ENCODE measurements at places on chromosomes 11 and 22.

DNA sequence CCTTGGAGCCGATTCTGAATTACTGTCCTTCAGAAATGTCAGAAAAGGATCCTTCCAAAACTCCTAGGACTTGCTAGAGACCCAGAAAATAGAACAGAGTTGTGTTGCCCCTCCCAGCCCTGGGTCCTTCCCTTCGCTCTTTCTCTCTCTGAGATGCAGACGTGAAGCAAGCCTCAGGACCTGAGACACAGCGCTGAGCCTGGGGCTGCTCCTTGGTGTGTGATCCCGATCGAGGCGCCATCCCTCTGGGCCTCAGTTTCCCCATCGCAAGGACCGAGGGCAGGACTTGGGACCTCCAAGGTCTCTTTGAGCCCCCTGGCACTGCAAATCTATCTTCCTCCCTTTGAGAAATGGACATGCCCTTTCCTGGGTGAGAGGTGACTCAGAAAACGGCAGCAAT, 533.5 kb downstream of the TBC1D22A start:
- no peak for DNase-seq

- no peak for DNase-seq
These were observed 852.3 kb upstream of the CHORDC1 start for GRCh38 chr11:91075032-91075695.

- DNase-seq: no peak
These were observed 54.2 kb downstream of the TEAD1 start for GRCh38 chr11:12728417-12728816.

- DNase-seq: peak; percentile 22
These were observed 4.7 kb upstream of the FAM111B start for GRCh38 chr11:59102259-59102765.

GRCh38 chr11:105701098-105701497, 91.2 kb downstream of the GRIA4 start:
- DNase-seq: no peak

Data from tibial nerve (tissue), 4 donors.